ENCODE measurements at places on chromosomes 16 and 17.

- no peak for DNase-seq
Observed at GRCh38 chr16:12434567-12434966, 369.1 kb downstream of the CPPED1 start.

DNA sequence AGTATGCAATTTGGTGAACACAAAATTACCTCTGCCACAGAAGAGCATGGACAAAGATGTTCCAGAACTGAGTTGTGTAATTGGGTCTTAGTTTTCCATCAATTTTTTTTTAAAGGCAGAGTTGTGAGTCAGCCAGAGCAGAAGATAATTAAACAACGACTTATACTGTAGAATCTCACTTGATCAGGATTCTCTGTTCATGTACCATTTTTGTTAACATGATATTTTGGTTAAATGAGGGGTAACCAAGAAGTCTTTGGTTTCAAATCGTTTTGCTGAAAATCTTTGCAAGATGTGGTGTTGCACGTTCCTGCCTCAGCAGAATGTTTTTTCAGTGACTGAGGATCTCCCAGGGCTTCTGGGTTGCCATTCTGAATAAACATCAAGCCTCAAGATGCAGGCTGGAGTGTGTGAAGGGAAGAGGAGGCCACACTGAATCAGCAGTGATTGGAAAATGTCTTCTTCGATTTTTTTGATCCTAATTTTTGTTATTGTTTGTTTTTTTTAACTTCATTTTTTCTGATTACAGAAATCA, 232.6 kb upstream of the IRX3 start:
- DNase-seq, result no peak

DNA sequence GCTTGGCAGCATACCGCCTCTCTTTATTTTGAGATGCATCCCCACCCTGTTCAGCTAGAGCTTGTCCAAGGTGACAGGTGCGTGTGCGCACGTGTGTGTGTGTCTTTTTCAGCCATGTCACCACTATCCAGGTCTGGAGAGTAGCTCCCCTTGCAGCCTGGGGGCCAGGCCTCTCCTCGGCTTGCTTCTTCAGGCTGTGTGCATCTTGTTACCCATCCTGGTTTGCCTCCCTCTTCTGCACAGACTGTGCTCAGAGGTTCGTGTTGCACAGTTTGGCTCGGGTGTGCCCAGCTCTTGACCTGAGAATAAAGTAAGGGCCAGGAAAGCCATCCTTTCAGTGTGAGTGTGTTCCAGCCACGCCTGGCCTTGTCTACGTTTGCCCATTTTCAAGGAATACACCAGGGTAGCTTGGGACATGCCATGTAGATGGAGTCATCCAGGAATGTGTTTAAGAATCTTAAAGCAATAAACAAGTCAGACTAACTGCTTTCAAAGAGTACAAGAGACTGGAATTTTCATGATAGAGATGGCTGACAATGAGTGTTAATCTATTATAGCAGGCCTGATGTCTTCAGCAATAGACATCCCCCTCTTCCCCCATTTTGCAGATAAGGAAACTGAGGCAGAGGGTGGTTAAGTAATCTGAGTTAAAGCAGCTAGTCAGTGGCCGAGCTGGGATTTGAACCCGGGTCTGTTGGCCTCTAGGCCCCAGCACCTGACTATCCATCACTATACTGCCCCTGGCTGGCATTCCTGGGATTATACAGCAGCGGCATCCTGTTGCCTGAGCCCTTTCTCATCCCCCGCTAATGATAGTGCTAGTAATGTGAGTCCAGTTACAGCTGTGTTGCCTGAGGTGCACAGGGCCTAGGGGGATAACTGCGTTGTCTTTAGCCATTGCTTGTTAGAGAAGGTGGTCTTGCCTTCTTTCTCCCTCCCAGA, 77.9 kb downstream of the KSR1 start:
- no peak for DNase-seq

- no peak for DNase-seq
Observed at GRCh38 chr17:60598001-60598736, 1.8 kb upstream of the PPM1D start.
